ENCODE measurements at places on chromosomes 4 and X.

DNA sequence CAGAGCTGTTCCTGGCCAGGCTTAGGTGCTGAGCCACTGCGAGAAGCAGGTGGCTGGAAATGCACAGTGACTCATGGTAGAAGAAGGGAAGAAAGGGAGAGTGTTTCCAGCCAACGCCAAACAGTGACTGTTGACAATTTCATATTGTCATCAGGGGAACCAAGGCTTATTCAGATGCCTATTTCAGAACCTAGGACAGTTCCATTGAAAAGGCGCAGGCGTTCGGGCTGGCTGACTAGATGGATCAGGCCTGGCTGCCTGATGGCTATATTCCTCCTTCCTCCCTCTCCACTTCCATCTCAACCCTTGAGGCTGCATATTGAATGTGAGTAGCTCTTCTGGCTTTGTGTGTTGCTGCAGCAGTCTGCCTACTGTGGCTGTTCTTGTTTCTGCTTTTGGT is 73.0 kb upstream of the FRMPD4 start:
- DNase-seq, result peak; percentile 19

DNA sequence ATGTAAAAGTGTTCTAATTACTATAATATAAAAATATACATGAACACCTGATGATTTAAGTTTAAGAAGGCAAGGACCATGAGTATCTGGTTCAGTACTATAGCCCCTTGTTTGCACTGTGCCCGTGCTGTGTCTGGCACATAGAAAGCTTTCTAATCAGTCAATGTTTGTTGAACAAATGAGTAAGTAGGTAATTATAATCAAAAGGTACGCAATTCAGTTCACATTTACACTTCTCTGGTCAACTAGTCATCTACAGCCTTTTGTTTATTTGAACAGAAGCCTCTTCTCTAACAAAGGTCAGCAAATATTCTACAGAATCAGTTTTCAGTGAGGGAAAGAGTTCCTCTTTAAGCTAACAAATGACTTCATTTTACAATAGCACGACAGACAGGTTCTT is 523.3 kb downstream of the SMARCA1 start:
- no peak for DNase-seq

- DNase-seq, result no peak
Observed at GRCh38 chrX:56746996-56747395, 18.0 kb downstream of the NBDY start.

GRCh38 chr4:173398220-173398619 is 696 bp downstream of the SCRG1 start:
- no peak for DNase-seq
